ENCODE measurements at places on chromosomes 4 and X. TPM values are rescaled to one million over a fixed set of nuclear protein-coding genes. Genes with fewer than 3 reads are reported as not detected.

PDE6B gene
- not detected for total RNA-seq

ZFP42 gene
- total RNA-seq = 1.7 TPM

SYNPO2 gene
- 0.30 TPM for total RNA-seq

SHISA3 gene
- total RNA-seq = 14.3 TPM

XPNPEP2 gene
- not detected for total RNA-seq

MAGEA2 gene
- total RNA-seq = not detected

SRPK3 gene
- not detected for total RNA-seq
